ENCODE measurements at places on chromosomes 1 and 21.

- DNase-seq = no peak
Measured at GRCh38 chr1:175341631-175342429, 149.3 kb upstream of the KIAA0040 start.

DNA sequence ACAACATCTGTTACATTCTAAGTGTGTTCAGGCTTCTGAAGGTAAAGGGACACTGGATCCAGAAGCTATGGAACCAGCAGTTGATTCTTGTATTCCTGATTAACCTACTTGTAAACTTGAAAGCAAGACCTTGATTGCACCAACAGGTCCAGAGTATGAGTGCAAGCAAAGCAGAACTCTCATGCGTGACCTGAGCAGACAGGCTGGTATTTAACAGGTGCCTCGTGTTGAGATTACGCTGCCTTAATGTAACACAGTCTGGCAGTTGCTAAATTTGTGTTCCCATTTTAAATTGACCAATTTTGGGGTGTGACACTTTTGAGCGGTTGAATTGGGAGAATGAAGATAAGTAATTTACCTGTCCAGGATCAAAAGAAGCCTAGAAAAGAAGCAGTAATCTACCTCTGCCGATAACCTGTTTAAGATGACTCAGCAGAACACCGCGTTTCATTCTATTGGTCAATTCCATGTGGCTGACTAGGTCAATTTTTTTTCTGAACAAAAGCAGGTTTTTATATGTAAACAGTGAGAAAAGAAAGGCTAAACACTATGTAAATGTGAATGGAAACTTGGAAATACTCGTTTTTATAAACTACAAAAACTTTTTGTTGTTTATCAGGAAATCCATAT, 147.6 kb downstream of the DYRK1A start:
- no peak for DNase-seq

DNA sequence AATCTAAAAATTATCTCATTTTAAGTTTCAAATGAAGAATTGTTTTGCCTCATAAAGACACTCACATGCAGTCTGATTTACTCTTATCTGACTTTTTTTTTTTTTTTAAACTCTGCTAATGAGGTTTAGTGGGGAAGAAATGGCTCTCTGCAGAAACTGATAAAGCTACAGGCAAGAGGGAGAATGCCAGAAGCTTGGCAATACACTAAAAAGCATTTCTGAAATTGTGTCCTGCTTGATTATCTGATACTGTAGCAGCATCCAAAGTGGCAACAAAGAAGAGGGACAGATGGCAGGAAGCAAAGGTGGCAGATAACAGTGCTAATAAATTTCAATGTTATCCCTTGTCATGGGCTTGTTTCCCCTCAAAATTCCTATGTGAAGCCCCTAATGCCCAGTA, 1744.9 kb downstream of the NCAM2 start:
- no peak for DNase-seq

- no peak for DNase-seq
Measured at GRCh38 chr21:45387506-45387905, 17.5 kb upstream of the COL18A1 start.

- DNase-seq = no peak
Measured at GRCh38 chr1:47388030-47388890, 27.8 kb upstream of the FOXE3 start.

DNA sequence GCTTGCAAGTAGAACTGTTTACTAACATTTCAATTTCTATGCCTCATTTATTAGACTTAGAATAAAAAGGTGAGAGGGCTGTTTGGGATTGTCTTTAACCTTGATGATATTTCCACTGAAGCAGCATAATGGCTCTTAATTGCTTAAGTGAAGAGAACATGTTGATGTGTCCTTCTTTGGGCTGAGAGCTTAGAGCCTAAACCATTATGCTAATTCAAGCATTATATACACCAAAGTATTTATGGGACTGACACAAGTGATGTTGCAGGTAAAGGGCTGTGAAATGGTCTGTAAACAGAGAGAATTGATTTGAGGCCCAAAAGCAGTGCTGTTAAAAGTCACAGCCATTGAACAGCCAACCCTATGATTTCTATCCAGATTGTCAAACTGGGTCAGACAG, 113.9 kb downstream of the ATG4C start:
- no peak for DNase-seq

DNA sequence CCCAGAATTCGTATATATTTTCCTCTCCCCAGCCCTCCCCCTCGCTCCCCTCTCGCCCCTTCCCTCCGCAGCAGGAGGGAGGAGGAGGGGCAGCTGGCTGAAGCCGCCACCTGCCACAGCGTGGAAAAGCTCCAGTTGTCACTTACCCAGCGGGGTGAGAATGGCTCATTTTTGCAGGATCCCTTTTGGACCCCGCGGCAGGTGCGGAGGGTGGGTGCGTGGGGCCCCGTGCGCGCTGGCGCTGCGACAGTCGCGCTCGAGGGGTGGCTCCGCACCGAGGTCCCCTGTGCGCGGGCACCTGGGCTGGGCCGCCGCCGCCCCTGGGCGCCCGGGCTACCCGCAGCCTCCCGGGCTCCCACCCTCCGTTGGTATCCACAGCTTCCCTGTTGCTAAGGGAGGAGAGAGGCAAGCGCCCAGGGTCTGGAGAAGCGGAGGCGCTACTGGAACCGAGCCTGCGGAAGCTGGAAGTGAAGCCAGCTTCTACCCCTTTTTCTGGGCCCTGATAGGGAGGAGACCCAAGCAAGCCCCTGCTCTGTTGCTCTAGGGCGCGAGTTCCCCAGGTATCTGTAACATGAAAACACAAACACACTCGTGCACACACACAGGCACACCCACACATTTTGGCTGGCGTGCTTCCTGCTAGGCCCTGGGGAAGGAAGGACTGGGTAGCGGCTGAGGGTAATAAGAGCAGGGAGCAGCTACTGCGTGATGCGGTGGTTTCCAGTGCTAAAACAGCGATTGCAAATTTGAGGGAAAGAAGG, at the start of gene ERICH3:
Gene ERICH3, minus strand, starts transcription at position 442 of the 761 bp plus-strand sequence. Its CDS starts 273 bp downstream, at position 169.
- DNase-seq = no peak

GRCh38 chr1:30446508-30446907, 276.9 kb downstream of the MATN1 start:
- no peak for DNase-seq

DNA sequence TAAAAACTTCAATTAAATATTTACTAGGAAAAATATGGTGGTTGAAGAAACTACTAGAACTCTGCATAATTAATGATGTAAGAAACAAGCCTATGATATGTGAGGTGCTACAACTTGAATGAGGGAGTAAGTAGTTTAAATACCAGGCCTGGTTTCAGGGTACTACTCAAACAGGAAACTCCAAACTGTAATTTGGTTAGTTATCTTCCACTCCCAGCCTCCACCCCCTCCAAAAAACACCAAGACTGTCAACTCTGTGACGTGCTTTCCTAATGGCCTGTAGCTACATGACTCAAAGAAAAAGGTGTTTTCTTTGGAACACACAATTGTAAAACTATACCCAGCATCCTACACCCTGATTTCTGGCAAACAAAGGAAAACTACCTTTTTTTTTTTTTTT, 55.9 kb upstream of the RCC1 start:
- DNase-seq = peak; percentile 18

- DNase-seq = no peak
Measured at GRCh38 chr1:224238212-224238611, 55.2 kb downstream of the DEGS1 start.

All from GM12864 (cell line).